ENCODE measurements at places on chromosomes 16 and 17. TPM values are rescaled to one million over a fixed set of nuclear protein-coding genes. Genes with fewer than 3 reads are reported as not detected.

AMFR gene
- 285 TPM for total RNA-seq

CHAD gene
- not detected for total RNA-seq

RNF43 gene
- total RNA-seq, result 0.20 TPM

HNF1B gene
- not detected for total RNA-seq

NPW gene
- 0.85 TPM for total RNA-seq
